Esophagus mucosa (tissue), 1 donor: ENCODE measurements at places on chromosomes 11 and 22.
A peak's percentile ranks its signal among the peaks of the same experiment; 100 is the strongest.

DNA sequence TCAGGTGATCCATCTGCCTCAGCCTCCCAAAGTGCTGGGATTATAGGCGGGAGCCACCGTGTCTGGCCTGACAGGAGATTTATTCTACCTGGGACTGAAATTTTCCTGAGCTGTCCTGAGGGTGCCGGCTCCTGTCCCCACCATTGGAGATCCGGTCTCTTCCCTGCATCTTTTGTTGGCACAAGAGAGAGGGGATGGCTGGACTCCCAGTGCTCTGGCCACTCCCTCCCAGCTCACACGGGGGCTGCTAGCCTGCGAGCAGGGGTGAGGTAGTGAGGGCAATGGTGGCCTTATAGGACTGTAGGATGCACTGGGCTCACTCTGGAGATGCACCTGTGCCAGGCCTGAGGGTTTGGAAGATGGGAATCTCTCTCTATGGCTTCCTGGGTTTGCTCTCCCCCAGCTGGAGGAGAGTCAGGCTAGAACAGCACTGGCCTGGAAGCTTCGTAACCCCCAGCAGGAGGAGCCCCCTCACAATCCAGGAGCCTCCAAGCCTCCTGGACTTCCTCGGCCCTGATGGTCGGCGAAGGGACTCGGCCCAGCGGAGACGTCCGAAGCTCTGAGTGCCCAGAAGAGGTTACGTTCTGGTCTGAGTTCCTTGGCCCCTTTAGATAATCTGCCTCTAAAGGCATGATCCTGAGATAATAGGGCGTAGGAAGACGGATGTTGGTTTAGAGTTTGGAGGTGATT lies 106.4 kb downstream of the NECTIN1 start:
- ATAC-seq, result no peak

DNA sequence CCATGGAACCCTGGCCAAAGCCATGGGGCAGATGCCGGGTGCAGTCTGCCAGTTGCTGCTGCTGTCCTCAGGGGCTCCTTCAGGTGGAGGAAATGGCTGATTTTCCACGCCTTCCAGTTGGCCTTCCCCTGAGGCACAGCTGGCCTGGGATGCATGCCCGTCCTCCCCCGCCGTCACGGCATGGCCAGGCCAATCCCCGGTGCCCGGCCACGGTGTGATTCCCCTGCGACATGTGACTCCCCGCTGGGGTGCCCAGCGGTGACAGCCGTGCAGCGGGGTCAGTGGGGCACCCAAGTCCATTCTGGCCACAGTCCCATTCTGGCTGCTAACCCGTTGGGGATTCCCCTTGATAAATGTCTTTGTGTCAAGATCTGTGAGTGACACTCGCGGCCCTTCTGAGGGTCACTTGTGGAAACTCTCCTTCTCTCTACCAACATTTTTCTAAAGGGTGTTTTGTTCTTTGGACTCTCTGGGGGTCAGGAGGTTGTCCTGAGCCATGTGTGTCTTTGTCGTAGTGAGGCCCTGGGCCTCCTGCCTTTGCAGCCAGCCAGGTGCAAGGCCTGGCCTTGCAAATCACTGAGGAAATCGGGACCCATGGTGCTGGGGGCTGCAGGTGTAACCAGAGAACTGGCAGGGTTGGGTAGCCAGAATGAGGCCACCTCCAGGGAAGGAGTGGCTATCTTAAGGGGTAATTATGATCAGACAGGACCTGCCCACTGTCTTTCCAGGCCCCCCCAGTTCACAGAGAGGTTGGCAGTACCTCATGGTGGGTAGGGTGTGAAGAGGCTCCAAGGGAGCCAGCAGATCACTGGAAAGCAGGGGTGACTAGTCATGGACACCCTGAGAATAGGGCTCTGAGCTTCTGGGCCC lies 37.1 kb downstream of the KCNQ1OT1 start:
- no peak for ATAC-seq

DNA sequence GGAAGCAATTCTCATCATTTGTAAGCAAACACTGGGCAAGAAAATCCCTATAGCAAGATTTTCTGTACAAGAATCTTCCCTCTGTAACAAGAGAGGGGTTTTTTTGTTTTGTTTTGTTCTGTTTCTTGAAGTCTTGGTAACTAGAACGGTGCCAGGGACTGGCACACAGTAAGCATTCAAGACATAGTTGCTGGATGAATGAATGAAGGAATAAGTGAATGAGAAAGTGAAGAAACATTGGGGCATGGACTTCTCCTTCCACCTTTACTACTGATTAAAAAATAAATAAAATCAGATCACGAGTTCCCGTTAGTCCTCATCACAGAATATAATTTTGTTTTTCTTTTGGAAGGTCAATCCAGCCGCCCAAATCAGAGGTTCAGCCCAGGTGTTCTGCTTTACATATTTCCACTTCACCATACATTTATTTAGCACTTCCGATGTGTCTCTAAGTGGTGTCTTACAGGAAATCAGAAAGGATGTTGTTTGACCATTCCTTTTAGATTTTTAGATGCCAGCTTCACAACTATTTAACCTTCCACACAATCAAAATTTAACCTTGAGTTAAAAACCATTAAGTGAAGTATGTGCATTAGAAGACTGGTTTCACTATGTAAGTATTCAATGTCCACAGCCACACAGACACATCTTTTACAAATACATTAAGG lies 281.2 kb downstream of the CADM1 start:
- no peak for ATAC-seq

DNA sequence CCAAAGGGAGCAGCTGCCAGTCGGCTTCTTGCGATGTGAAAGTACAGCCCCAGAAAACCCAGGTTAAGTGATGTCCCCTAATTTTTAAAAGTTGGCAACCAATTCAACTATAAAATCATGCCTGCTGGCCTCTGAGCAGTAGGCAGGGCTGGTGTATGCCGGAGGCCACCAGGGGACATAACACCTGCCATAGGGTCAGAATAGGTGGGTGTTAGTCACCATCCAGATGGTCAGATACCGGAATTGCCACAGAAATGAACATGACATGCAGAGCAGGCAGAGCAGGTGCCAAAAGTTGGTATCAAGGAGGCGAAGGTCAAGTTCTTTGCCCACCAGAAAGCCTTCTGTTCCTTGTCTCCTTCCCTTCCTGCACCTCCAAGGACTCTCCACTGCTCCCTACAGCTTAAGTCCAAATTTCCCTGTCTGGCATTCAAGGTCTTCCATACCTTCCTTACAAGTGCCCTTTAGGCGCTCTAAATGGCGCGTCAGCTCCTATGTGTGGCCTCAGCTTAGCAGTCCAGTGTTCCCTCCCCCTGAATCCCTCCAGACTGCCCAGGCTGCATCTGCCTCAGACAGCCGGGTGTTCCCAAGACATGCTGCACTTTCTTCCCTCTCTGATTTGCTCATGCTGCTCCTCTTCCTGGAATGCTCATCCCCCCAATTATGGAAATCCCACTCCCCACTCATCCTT lies 45.1 kb downstream of the PTPRJ start:
- ATAC-seq, result no peak

DNA sequence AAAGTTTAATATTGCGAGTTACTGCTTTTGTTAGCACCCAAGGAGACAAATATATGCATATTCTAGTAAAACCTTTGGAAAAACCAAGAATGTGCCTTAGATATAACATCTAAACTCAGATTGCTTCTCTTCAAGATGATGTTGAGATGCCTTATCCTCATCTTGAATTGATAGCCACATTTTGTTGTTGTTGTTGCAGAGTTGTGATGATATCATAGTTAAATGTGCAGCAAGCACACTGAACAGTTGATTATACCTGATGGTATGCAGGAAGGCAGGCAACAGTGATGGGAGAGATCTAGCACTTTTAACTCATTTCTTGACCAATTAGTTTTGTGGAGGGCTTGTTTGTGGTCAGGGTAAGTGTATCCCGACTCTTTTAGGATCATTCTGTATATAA lies 48.0 kb downstream of the KDM2A start:
- ATAC-seq, result no peak

DNA sequence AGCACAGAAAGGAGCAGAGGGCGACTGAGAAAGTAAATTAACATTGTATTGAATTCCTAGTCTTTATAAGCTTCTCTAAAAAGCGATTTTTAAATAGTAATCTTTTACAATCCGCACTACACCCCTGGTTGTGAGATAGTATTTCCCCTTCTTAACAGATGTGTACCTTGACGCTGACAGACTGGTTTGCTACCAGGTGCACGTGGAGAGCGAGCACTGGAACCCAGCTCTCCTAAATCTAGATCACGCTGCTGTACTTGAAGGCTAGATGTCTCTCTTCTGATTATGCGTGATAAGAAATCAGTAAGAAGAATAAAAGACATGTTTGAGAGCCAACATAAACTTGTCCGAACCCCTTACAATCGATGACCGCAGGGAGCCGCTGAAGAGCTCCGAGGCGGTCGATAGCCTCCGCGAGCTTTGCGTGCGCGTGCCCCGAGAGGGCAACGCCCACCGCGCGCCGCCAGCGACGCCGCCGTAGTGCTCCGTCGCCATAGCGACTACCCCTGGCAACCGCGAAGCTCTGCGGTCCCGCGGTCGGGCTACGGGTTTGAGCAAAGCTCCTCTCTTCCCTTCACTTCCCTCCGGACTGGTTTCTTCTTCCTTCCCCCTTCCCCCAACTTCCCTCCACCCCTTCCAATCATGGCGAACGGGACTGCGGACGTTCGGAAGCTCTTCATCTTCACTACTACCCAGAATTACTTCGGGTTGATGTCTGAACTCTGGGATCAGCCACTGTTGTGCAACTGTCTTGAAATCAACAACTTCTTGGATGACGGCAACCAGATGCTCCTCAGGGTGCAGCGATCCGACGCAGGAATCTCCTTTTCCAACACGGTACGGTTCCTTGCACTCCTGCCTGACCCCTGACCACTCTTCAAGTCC lies at the start of gene DYNC2H1:
DYNC2H1 (plus strand) TSS at position 494 of the 885 bp plus-strand sequence; CDS start at position 643, 149 bp downstream.
- ATAC-seq, result peak; percentile 100

- no peak for ATAC-seq
These were observed 62.7 kb upstream of the FIBIN start for GRCh38 chr11:26931248-26931631.

- ATAC-seq, result no peak
These were observed 712.8 kb upstream of the CCDC90B start for GRCh38 chr11:83998921-83999320.

- ATAC-seq, result peak; percentile 23
These were observed 4.6 kb upstream of the MICAL3 start for GRCh38 chr22:18028817-18029527.

DNA sequence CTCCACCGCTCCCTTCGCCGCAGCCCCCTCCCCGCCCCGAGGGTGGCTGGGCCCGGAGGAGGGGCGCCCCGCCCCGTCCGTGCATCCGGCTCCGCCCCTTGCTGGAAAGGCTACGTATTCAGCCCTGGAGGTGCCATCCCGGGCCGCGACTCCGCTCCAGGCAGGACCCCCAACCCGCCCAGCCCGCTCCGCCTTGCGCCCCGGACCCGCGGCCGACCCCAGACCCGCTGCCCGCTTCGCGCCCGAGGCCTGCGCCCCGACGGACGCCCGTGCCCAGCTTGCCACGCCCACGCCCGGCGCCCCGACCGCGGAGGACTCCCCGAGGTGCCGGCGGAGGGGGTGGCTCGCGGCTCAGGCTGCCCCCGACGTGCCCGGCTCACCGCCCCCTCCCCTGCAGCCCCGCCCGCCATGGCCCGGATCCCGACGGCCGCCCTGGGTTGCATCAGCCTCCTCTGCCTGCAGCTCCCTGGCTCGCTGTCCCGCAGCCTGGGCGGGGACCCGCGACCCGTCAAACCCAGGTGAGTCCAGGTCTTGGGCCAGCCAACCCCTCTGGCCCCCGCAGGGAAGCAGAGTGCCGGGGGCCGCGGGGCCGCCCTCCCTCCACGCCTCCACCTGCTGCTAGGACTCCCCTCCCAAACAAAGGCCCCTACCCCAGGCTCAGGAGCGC lies at the start of gene ADM2:
ADM2 (plus strand) TSS at position 104 of the 667 bp plus-strand sequence; CDS start at position 409, 305 bp downstream.
- ATAC-seq, result peak; percentile 37

DNA sequence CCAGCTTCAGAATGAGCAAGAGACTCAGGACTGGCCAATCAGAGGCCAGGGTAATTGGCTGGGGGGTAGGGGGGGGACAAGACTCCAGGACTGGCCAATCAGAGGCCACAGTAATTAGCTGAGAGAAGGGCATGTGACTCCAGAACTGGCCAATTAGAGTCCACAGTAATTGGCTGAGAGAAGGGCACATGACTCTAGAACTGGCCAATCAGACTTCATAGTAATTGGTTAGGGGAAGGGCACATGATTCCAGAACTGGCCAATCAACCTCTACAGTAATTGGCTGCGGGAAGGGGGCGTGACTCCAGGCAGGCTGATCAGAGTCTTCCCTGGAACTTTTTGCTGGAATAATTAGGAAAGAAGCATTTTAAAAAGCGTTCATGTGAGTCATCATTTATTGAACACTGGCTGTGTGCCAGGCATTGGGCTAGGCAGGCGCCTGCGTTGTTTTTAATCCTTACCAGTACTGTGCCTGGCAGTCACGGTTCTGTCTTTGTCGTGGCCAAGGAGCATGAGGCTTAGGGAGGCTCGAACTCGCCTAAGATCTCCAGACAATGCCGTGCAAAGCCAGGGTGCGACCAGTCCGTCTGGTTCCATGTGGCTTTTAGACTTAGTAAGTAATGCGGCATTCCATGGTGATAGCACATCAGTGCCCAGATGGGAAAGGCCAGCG lies 508.1 kb downstream of the TBC1D22A start:
- ATAC-seq, result peak; percentile 89

GRCh38 chr22:20758688-20759087 lies 15.2 kb upstream of the SERPIND1 start:
- ATAC-seq, result no peak

DNA sequence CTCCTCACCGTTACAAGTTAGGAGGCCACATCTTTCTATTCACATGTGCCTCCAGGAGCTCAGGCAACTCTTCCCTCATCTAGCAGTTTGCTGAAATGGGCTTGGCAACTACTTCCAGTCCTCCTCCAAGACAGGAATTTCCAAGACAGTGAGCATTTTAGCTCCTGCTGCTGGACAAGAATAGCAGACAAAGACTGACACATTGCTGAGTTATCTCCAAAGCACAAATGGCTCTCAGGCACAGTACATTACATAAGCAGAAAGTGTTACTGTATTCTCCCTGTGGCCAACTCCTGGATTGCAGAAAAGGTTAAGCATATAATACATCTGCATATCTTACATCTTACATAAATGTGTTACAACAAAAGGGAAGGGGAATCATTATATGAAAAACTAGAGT lies 83.2 kb upstream of the POU2AF2 start:
- ATAC-seq, result no peak

DNA sequence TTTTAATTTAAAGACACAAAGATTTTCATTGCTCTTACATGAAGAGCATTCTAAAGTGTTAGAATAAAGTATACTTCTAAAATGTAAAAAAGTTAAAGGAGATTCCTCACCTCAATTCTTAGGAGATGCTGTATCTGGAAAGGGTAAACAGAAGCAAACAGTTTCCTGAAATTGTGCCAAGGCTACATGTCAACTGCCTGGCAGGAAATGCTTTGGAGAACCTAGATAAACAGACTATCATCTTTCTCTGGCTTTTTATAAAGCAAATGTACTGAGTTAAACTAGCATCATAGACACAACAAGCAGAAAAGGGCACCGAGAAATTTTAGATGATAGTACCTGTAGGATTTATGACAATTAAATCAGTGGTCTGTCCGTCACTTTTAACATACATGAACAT lies 24.7 kb upstream of the AKIP1 start:
- no peak for ATAC-seq

- no peak for ATAC-seq
These were observed 131.7 kb downstream of the KIF18A start for GRCh38 chr11:27976262-27976661.
